HuH-7.5 (cell line): ENCODE measurements at places on chromosomes 12 and 14.

DNA sequence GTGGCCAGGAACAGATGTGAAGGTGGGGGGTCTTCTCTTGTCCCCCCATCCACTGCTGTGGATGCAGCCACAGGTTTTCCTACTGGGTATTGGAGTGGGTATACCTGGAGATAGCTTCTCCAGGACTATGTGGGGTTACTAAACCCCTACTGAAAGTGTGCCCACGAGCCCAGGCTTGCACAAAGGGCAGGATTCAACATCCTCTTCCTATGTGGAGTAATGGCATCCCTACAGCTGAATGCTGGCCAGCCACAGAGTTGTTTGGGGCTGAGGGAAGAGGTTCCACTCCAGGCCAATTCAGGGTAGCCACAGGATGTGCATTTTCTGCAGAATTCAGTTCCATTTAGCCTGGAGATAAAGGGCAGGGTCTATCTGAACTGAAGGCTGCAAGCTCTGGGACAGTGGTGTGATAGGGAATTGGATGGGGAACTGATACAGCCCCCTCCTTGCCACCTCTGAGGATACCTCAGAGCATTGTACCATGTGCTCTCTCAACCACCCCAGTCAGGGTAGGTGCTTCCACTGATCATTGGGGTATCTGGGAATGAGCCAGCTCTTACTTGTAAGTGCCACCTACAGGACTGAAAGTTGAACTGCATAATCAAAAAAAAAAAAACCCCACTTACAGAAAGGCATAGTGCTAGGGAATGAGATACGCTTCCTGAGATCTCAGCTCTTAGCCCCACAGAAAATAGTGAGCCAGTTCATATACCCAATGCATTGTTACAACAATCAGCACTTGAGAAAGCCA lies 187.1 kb downstream of the KITLG start:
- peak; percentile 21 for DNase-seq

DNA sequence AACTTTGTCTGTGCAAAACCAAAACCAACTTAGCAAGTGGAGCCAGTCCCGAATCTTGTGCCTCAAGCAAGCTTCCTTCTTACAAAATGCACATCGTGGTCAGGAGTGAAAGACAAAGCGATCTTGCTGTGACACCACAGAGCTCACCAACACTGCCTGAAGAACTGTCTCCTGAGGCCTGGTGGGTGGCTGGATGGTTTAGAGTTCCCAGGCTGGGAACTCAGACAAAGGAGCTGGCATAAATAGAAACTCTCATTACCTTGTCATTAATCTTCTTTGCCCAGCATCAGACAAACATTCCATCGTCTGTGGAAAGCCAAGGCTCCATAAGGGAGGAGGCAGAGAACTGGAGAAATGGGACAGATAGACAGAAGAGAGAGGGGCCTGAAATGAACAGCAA lies 144.8 kb downstream of the KCNA5 start:
- no peak for DNase-seq

DNA sequence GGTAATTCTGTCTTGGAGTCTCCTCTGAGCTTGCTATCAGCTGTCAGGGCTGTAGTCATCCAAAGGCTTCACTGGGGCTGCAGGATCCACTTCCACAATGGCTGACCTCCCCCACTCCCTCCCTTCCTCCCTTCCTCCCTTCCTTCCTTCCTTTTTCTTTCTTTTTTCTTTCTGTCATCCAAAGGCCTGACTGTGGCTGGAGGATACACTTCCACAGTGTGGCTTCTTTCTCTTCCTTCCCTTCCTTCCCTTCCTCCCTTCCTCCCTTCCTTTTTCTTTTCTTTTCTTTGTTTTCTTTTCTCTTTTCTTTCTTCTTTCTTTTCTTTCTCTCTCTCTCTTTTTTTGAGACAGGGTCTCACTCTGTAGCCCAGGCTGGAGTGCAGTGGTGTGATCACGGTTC lies 30.6 kb downstream of the ARF6 start:
- no peak for DNase-seq

DNA sequence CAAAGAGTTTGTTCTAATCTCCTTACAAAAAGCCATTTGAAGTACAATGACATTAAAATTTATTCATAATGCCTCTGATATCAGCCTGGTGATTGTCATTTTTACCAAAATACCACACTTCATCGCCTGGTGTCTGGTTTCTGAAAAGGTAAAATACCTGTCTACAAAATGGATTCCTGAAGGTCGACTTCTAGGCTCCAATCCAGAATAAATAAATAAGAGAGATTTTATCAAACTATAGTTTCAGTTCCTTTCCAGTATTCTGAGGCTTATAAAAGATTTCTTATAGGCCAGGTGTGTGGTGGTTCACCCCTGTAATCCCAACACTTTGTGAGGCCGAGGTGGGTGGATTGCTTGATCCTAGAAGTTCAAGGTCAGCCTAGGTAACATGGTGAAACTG lies 340.7 kb downstream of the SLC16A7 start:
- no peak for DNase-seq
